ENCODE measurements at places on chromosomes 16 and 17.

GRCh38 chr17:59331929-59332748 lies 684 bp downstream of the YPEL2 start:
- no peak for DNase-seq

- DNase-seq: no peak
These were observed 1.3 kb upstream of the CCDC102A start for GRCh38 chr16:57537581-57538234.

- DNase-seq: no peak
These were observed 833.8 kb upstream of the RBFOX1 start for GRCh38 chr16:6498858-6499257.

DNA sequence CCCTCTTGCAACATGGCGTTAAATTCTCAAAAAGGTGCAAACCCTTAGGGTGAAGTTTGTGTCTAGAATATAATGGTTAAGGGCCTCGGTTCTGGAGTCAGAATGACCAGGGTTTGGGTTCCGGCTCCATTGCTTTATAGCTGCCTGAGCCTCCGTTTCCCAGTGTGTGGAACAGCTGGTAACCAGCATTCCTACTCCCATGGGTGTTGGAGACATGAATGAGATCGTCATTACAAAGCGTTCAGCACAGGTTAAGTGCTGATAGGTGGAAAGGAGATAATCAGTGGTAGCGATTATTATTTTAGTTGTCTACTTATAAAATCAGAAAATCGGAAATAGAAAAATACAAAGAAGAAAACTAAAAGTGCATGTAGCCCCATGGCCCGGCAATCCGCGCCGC lies 23.5 kb upstream of the ZCCHC14 start:
- DNase-seq: no peak

DNA sequence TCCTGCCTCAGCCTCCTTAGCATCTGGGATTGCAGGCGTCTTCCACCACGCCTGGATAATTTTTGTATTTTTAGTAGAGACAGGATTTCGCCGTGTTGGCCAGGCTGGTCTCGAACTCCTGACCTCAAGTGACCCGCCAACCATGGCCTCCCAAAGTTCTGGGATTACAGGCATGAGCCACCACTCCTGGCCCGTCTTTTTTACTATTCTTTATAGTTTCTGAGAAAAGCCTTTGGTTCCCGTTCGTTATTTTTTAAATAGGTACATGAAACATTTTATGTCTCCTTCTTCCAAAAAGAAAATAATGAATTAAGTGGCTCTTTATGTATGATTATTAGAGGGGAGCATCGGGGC lies 570 bp upstream of the BCO1 start:
- DNase-seq: no peak

DNA sequence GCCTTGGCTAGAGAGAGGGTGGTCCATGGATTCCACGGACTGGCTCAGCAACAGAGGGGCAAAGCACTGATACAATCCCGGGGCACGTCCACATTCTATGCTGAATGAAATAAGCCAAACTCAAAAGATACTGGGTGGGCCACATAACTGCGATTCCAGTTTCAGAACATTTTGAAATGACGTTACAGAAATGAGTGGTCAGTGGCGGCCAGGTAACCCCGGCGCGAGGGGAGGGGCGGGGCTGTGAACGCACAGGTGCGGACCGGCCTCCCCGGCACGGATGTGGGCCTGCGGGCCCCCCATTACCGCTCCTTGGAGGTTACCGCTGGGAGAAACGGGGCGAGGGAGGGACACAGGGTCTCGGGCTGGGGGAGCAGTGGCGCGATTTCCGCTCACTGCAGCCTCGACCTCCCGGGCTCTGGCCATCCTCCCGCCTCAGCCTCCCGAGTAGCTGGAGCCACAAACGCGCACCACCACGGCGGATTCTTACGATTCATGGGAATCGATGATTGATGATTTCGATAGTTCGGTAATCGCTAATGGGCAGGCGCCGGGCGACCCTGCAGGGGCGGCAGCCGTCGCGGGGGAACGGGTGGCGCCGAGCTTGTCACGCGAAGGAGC lies 559 bp downstream of the MVD start:
- DNase-seq: no peak

GRCh38 chr17:2719861-2720260 lies 8.3 kb upstream of the CLUH start:
- no peak for DNase-seq

DNA sequence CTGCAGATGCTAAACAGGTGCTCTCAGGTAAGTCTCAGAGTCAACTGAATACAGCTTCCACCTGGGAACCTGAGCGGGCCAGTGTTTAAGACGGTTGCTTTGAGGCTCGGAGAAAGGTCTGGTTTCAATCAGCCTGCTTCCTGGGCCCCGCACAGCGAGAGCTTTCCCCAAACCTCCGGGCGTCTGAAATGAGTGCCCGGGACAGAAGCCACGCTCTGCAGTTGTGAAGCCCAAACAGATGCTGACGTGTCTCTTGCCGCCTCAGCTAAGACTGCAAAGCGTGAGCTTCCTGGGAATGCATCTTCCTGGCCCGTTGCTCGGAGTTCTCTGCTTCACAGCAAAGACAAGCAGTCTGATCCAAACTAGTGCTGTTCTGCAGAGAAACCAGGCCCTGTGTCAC lies 36.7 kb downstream of the PLXDC1 start:
- DNase-seq: no peak

DNA sequence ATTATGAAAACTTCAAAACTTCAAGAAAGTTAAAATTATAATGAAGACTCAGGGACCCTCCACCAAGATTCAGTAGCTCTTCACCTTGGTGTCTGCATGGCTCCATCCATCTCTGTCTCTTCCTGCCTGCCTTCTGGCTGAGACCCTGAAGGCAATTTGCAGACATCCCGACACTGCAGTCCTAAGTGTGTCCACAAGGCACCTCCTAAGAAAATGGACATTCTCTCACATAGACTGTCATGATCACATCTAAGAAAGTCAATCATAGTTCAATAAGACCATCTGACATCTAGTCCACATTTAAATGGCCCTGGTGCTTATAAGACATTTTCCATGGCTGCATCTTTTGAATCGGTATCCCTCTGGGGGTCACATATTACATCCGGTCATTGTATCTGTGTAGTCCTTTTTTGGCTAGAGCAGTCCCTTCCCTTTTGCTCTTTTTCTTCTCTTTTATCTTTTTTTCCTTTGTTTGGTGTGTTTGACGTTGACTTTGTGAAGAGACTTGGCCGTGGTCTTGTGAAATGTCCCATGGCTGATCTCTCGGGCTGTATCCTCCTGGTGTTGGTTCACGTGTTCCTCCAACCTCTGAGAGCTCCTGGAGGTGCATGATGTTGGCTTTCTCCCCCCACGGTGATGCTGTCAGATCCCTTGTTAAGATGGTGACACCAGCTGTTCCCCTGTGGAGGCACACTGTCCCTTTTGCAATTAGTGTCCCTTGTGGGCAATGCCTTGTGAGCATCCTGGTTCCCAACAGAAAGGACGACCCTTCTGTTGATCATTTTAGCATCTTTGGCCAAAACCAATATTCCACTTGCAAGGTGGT lies 5.0 kb upstream of the TNFRSF13B start:
- no peak for DNase-seq

DNA sequence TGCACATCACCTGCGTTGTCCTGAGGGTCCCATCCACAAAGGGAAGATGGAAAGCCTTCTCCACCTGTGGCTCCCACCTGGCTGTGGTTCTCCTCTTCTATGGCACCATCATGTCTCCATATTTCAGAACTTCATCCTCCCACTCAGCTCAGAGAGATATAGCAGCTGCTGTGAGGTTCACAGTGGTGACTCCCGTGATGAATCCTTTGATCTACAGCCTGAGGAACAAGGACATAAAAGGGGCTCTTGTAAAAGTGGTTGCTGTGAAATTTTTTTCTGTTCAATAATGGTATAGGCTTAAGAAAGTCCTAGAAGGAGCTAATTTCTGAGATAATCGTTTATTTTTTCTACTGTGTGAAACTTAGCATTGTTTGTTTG lies 18.7 kb downstream of the ZNF200 start:
- DNase-seq: no peak

- DNase-seq: no peak
These were observed 23.6 kb upstream of the USP22 start for GRCh38 chr17:21066394-21066793.

- DNase-seq: no peak
These were observed 5.0 kb upstream of the SDR42E1 start for GRCh38 chr16:82016263-82016662.

DNA sequence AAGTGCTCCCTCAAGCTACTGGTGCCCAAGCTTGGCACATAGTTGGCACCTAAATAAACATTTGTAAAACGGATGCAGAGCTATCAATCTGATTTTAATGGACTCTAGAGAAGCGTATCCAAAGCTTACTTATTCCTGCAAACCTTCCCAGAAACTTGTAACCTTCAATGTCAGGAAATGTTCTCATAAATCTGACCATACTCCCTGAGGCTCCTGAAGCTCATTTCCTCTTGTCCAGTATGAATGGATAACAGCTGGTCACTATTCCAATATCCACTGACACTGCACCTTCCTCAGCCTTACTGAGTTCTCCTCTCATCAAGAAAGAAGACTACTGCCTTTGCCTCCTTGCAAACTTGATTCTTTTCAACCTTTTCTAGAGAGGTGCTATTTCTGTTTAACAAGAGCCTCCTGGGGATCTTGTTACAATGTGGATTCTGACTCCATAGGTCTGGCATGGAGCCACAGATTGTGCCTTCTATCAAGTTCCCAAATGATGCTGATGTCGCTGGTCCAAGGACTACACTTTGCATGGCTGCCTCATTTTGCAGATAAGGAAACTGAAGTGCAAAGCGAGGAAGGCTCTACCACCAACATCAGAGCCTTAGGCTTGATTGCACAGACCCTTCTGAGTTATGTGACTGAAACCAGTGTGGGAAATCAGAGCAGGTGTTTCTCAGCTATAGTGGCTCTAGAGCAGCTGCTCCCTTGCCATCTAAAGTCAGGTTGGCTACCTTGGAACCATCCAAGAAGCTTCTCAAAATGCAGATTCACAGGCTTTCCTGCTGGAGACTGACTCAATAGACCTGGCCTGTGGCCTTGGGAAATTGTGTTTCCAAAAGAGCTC lies 377.8 kb downstream of the SOX9 start:
- DNase-seq: no peak

GRCh38 chr17:72514321-72514861 lies 393.6 kb downstream of the SOX9 start:
- DNase-seq: no peak

DNA sequence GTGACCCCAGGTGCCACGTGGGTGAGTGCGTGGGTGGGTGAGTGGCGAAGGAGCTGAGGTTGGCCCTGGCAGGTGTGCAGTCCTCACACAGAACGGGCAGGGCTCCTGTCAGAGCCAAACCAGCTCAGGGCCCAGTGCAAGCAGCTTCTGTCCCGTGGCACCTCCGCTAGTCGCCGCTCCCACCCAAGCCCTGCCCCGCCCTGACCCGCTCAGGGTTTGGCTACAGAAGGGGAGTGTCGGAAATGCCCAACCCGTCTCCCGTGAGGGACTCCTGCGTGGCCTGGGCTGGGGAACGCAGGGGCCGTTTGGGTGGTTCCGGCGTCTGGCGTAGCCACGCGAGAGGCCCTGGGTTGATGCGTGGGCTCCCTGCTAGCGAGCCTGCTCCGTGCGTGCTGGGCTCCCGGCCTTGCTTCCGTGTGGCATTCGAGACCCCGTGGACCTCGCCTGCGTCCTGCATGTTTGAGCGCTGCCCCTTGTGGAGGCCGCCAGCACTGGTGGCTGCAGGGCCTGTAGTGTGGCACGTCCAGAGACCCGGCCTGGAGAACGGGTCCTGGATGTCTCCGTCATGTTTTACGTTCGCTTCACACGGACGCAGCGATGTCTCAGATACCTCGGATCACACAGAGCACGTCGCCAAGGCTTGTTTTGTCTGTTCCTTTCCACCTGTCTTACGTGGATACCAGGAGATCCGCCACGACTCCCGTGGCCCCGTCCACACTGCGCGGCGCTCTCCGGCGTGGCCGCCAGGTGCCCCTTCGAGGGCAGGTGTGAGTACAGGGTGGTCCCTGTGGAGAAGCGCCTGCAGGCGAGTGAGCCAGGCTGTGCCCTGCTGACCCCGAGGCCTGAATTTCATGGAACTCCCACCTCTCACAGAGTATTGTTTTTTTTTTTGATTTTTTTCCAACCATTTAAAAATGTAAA lies 10.2 kb downstream of the CAPN15 start:
- DNase-seq: no peak

DNA sequence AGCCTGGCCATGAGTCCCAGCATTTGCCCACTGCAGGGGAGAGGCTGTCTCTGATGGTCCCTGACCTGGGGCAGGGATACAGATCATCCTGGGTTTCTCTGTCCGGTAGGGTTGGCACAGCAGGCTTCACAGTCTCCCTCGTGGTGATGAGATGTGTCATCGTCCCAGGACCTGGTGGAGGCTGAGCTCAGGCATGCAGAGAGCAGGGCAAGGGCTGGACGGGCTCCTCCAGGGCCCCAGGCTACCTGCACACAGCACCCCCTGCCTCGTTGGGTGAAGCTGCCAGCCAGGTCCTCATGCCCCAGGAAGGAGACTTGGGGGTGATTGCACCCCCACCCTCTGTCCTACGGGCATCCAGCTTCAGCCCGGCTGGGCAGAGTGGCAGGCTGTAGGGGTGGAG lies 155.8 kb upstream of the GSE1 start:
- DNase-seq: no peak

GRCh38 chr16:81932668-81933067 lies 78.6 kb downstream of the SDR42E1 start:
- DNase-seq: no peak

DNA sequence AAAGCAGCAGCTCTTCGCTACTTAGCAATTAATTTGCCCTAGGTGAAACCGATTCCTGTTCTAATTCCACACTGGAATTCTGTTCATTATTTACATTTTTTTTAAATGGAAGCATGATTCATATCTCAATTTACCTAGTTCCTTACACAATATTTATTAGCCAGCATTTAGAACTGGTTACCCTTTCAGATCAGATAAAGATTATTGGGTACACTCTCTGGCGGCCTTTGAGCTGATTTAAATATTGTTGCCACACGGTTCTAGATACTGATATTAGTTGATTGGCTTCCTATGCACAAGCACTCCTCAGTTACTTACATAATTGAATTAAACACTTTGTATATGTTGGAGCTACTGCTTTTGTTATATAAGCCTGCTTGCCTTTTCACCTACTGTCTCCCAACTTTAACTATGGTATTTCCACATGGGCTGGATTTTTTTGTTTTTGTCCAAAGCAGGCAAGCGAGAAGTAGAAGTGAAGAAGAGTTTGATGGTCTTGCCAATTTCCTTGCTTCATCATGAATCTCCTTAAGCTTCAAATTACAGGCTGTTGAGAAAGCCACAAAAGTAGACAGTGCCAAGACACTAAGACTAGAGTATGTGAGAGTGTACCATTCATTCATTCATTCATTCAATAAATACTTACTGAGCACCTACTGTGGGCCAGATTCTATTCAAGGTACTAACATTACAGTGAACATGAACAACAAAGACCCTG lies 3.9 kb upstream of the ALDH3A2 start:
- no peak for DNase-seq

GRCh38 chr16:24966031-24966430 lies 49.1 kb downstream of the ARHGAP17 start:
- DNase-seq: no peak

DNA sequence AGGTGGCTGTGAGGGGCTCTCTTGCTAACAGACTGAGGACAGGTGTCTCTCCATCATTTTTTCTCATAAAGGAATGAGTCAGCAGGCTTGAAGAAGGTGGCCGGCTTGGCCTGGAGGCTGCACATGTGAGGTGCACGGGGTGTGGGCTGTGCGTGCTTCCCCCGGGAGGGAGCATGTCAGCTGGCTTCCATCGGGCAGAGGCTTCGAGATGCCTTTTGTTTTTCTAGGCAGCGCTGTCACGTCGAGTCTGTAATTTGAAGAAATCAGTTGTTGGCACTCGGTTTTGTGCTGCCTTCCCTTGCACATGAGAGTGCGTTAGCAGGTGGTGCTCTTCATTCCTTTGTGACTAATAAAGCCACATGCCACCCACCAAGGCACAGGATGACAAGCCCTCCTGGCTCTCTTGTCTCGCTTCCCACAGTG lies 89.7 kb downstream of the NPIPB11 start:
- DNase-seq: no peak

- DNase-seq: peak; percentile 40
These were observed 34.0 kb downstream of the TMEM132E start for GRCh38 chr17:34613064-34614019.

All from SW480 (cell line).